ENCODE measurements at places on chromosomes 11 and 22.

DNA sequence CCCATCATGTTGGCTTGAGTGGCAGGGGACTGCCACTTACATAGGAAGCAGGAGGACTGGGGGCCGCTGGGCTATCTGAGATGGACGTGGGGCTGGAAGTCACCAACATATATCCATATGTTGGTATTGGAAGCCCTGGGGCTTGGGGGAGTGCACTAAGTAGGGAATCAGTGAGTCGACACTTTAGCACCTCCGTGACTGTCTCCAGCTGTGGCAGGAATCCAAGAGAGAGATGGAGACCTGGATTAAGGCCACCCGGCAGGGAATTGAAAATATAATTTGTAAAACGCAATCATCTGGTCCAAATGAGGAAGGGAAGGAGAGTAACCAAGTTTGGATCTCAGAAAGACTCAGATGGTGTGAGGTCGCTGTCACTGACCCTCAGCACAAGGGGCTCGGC lies 68.4 kb downstream of the ELFN2 start:
- DNase-seq = no peak

DNA sequence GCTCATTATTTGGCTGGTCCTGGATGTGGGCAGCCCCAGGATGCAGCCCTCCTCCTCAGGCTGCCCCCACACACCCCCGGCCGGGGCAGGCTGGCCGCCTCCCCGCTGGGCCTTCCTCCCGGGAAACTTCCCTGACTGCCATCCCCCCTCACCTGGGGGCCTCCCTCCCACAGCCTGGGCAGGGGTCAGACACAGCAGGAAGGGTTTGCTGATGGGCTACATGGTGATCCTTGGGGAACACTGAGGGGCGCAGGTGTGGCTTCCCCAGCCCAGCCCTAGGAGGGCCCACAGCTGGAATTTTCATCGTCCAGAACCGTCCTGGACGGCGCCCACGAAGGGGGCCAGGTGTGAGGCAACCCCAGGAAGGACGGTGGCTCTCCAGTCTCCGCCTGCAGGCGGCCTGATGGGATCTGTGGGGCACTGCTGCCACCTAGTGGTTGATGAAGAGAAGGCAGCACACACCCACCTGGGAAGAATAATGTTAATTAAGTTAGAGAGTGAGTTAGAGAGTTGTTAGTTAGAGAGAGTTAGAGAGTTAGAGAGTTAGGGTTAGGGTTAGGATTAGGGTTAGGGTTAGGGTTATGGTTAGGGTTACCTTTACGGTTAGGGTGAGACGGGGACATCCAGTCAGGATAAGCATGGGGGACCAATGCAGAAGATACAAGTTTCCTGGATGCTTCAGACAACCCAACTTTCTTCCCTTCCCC lies 75.9 kb upstream of the PRR5 start:
- peak; percentile 67 for DNase-seq

DNA sequence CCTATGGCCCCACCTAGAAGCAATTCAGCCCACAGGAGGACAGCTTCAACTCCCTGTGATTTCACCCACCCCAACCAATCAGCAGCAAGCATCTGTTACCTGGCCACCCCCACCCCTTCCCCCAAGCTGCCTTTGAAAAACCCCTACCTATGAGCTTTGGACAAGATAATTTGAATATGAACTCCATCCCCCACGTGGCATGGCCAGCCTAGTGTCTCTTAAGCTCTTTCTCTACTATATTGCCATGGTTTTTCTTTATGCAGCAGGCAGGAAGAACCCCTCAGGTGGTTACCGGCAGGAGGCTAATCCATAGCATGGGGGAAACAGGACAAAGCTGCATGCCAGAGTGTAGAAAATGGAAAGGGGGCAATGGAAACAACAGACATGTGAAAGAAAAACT lies 29.0 kb downstream of the CTSC start:
- no peak for DNase-seq

- no peak for DNase-seq
These were observed 9.2 kb downstream of the CLCF1 start for GRCh38 chr11:67364169-67364568.

DNA sequence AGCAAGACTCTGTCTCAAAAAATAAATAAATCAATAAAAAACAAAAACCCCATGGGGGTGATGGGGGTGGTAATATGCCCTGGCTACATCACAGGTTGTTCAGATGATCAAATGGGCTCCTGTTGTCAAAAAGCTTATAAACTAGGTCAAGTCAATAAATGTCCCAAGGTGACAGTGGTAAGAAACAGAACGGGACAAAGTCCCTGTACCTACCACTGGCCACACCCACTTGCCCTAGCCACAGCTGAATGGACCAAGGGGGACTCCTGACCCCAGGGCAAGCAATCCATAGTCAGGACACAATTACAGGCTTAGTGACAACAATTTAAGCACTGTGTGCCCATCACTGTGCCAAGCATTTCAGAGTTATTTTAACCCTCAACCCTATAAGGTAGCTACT lies 6.0 kb downstream of the NAGA start:
- DNase-seq = no peak

DNA sequence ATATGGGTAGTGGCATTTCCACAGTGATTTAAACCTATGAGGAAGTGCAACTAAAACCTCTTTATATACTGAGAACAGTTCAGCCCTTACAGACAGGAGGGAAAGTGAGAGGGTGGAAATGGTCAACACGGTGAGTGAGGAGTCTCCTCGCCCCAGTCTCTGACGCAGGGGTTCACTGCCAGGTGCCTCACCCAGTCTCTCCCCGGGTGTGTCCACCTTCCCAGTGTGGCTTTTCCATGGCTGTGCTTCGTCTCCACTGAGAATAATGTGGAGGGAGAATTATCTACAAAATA lies 116.6 kb upstream of the TOP3B start:
- DNase-seq = no peak

- no peak for DNase-seq
These were observed 1.7 kb downstream of the FCHSD2 start for GRCh38 chr11:73140213-73141030.

DNA sequence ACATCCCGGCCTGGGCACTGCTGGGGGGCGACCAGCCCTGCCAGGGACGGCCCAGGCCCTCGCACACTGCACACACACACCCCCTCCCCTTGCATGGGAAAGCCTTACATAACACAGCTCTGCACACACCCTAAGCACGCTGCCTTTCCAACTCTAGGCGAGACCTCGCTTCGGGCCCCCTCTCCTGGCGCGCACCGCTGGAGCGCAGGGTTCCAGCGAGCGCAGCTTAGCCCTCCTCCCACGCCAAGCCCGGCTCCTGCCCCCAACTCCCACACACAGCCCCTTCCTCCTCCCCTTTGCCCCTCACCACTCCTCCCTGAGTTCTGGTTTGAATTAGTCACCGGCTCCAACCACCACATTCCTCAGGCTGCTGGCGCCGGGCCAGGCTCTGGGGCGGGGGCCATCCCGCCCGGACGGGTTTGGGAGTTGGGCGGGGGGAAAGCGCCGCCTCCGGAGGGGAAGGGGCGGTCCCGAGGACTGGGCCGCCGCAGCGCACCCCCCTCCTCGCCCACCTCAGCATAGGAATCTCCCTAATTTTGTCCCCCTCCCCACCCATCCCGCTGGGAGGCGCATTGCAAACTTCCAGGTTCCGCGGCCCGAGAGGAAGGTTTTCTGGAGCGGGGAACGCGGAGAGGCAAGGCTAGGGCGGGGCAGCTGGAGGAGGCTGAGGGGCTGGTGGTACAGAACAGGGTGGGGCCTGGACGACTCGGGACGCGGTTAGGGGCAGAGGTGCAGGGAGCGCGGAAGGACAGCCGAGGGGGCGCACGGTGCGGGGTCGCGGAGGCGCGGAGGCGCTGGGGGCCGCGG lies 966 bp downstream of the AHNAK start:
- no peak for DNase-seq

DNA sequence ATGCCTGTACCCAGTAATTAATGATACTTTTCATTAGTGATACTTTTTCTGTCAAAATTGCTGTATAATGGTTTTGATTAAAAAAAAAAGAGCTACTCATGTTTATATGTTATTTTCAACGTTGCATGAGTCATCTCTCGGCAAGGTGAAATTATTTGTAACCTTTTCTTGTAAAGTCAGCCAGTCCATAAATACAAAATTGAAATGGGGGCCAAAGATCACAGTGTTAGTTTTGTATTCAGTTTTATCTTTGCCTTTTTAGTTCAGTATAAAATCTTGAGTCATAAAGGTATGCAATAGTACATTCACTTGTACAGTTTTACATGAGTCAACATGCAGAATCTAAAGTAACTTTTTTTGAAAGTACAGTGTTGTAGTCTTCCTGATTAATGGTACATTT lies 4.3 kb downstream of the ARHGEF12 start:
- DNase-seq = no peak

GRCh38 chr11:6988506-6988905 lies 31.6 kb downstream of the ZNF214 start:
- DNase-seq = no peak

DNA sequence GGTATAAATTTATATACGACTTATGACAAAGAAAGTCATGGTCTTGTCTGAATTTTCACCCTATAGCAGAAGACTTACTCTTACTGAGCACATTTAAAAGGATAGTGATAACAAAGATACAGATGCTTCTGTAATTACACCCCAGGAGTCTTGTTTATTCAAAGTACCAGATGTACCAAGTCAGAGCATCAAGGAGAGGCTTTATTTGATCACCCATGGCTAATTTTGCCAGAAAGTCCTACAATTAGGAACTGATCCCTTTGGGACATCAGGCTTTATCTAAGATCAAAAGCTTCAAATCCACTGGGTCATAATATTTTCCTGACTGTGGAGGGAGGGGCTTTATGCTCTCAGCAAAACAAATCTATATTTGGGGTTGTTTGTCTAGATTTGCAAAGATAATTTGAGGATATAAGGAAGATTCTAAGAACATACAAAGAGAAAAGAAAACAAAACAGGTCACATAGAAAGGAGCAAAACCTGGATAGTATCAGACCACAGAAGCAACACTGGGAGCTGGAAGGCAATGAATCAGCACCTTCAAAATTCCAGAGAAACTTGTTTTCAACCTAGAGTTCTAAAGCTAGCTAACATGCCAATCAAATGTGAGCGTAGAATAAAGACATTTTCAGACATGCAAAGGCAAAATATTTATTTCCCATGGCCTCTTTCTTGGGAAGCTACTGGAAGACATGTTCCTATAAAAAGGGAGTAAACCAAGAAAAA lies 124.8 kb upstream of the CSNK2A3 start:
- no peak for DNase-seq

- DNase-seq = no peak
These were observed 6.0 kb downstream of the PRG3 start for GRCh38 chr11:57374966-57375365.

- no peak for DNase-seq
These were observed 1790.8 kb downstream of the LRRC4C start for GRCh38 chr11:39668640-39669039.

DNA sequence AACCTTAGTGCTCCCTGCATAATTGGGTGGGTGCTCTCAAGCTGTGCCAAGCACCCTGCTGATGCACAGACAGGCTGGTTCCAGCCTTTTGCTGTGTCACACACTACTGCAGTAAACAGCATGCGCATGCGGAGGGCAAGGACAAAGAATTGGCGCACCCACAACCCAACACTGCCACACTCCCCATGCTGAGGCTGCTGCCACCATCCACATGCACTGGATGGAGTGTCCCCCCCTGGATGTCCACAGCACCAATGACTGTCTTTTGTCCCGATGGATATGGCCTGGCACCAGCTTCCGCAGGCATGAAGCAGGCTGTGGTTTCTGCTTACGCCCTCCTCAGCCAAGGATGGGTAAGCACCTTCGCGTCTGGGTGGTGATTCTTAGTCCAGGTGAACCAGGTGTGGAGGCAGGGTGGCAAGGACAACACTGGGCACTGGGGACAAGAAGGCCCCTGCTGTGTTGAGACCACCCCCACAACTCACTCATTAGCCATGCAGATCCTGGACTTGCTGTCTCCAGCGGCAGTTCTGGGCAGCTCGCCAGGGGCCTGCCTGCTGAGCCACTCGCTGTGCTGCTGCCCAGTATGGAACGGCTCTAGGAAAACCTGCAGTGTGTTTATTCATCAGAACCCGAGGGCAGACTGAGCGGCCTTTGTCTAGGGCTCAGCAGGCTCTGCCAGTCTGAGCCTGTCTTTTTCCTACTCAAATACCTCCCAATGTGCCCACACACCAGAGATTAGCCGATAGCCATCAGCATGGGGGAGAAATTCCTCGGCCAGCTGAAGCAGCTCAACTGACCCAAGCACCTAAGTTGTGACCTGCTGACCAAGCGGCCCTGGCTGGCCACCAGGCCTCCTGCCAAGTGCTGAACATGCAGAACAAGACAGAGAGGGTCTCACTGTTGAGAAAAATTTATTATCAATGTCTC lies 8.2 kb upstream of the NAP1L4 start:
- DNase-seq = no peak

DNA sequence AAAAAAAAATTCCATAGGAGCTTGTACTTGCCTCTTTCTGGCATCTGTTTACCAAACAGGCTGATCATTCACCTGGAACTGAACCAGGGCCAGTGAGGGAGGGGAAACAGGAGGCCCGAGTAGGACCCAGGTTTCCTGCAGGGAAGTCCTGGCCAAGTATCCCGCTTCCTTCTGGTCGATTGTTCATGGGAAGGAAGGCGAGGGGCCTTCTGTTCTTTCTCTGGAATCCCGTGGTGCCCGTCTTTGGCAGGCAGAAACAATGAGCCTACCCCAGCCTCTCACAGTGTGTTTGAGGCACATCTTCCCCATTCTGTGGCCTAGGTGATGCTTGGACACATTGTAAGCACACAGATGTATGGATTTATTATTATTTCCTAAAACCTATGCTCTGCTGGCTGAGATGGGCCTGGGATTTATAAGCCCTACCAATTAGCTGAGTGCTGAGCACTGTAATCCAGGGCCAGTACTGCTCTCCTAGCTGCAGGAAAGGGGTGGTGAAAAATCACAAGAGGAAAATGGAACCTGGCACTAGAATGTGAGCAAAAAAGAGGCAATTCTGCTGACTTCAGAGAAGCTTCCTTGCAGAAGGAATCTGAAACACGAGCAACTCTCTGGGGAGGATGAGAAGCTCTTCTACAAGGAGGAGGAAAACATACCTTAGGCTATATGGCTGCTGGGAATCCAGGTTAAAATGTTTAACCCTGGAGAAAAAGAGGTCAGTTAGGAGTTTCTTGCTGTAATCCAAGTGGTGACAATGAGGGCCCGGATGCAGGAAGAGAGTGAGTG lies 53.5 kb downstream of the PRR5L start:
- no peak for DNase-seq

GRCh38 chr22:31244046-31244942 lies 32.2 kb downstream of the LIMK2 start:
- no peak for DNase-seq

GRCh38 chr11:46180736-46181135 lies 59.5 kb upstream of the PHF21A start:
- no peak for DNase-seq

GRCh38 chr11:112615238-112615637 lies 346.0 kb upstream of the NCAM1 start:
- DNase-seq = no peak

- DNase-seq = no peak
These were observed 16.3 kb downstream of the LDHAL6A start for GRCh38 chr11:18471995-18472394.

DNA sequence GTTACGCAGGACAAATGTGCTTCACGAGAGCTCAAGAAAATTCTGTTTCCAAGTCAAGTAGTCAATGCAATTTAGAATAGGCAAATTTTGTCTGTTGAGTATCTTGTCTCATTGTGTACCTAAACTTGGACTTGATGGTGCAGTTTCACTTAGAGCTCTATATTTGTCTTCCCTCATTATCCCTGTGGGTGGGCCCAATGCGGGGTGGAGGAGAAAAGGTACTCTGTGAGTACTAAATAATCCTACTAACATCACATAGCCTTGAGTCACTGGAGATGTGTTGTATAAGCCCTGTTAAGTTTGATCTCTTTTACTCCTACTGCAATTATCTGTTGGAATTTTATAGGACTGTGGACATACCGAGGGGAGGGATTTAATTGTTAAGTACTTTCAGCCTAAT lies 331.2 kb downstream of the METTL15 start:
- DNase-seq = no peak
